ENCODE measurements at places on chromosomes 7 and 10.

GRCh38 chr7:28292834-28293526 is 112.4 kb upstream of the JAZF1 start:
- no peak for DNase-seq

- no peak for DNase-seq
These were observed 11.3 kb upstream of the RABGEF1 start for GRCh38 chr7:66729274-66729673.

DNA sequence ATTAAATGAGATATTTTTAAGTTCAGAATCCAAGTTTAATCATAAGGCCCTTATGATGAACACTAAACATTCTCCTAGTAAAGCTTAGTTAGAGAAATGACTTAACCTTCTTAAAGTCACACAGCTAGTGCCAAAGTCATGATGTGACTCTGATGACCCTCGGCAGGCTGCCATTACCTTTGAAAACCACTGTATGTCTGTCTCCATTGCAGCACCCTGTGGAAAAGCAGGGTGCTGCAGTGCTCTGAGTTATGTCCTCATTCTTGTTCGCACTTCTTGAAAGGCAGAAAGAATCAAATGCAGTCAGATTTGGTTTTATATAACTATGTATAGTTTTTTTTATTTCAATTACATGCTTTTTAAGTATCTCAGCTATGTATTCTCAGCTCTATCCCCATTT is 105.0 kb downstream of the PHTF2 start:
- no peak for DNase-seq

GRCh38 chr10:12165999-12166775 is 29.5 kb downstream of the NUDT5 start:
- DNase-seq, result no peak

DNA sequence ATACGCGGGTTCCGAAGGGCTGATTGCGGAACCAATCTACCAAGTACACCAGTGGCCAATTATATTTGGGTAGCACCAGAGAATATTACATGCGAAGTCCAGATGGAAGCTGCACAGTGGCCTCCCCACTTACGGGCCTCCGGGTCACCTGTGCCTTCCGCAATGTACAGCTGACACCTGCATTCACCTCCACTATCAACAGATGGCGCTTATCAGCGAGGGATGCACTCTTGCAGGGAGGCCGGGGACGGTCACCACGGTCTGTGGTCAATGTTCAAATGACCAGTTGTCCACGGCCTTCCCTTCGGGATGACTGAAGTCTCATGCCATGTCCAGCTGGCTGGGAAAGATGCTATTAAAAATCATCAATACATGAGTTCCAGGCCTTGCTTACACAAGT is 47.6 kb downstream of the SLIT1 start:
- no peak for DNase-seq

DNA sequence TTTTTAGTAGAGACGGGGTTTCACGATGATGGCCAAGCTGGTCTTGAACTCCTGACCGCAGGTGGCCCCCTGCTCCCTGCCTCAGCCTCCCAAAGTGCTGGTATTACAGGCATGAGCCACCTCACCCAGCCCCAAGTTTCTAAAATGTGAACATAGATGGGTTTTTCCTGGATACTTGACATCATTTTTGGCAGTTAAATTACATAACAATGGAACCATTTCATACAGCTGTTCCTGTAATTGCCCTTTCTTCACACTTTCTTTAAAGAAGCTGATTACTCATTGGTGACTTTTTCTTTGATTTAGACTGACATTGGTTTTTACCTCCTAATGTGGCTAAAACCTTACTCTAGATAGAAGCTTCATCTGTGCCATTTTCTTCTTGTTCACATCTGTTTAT is 5.9 kb downstream of the ZKSCAN1 start:
- DNase-seq, result no peak

DNA sequence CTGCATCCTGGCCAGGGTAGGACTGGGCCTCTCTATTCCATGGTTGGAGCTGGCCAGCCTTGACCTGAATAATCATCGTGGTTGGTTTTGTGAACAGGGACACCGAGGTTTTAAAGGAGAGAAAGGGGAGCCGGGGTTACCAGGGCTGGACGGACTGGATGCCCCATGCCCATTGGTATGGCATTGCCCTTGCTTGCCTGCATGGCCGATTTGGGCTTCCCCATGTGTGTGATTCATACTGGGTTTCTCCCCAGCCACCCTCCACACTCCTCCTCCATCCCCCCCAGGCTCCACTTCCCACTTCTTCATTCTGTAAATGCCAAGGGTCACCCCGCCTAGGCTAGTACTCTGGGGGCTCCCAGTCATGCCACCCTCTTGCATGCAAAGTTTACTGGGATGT is 98.8 kb upstream of the MACROH2A2 start:
- no peak for DNase-seq

GRCh38 chr7:80640846-80641245 is 2.4 kb downstream of the CD36 start:
- DNase-seq, result no peak

DNA sequence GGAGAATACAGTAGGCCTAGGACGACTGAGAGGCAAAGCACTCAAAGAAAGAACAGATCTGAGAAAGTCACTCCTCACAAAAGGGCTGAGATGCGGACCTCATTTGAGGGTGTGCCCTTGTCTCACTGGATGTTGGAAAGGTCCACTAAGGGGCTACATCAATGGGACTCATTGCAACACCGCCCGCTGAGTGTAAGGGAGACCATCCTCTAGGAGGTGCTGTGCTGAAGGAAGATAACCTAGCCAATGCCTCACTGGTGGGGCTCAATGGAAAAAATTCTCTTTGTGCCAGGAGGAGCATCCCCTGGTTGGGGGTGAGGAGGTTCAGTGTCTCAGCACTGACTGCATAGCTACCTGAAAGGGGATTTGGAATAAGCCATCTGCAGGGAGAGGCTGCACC is 758.7 kb upstream of the CELF2 start:
- DNase-seq, result no peak

DNA sequence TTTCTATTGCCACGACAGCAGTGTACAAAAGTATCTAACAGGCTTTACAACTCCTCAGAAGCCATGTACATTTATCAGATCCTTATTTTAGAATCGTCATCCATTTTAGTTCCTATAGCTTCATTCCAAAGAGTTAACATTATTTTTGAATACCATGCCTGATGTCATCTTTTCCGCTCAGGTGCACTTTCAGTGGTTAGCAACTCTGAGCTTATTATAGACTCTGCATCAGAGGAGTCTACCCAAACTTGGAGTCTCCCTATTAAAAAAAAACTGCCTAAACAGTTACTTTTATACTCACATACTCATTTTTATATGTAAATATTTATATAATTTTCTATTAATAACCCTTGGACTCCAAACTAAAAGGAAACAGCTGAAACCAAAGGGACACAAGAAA is 31.6 kb upstream of the PRSS37 start:
- DNase-seq, result no peak

DNA sequence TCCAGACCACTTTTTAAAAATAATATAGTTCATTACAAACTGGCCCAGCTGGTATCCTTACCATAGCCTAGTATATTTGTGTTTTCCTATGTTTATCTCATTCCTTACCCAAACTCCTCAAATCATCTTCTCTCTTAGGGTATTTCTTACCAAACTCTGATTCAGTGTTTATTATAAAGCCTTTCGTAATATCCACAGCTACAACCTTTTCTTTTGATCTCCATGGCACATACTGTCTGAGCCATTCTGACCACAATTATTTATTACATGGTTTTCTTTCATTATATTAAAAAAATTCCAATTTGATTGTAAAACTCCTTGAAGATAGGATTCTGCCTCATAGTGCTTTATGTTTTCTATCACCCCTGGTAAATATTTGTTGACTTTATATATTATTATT is 94.2 kb downstream of the LRMDA start:
- no peak for DNase-seq

Data from Ammon's horn (tissue), 1 donor.